IPS DF 6.9 (cell line): ENCODE measurements at places on chromosomes 7 and 10.

DNA sequence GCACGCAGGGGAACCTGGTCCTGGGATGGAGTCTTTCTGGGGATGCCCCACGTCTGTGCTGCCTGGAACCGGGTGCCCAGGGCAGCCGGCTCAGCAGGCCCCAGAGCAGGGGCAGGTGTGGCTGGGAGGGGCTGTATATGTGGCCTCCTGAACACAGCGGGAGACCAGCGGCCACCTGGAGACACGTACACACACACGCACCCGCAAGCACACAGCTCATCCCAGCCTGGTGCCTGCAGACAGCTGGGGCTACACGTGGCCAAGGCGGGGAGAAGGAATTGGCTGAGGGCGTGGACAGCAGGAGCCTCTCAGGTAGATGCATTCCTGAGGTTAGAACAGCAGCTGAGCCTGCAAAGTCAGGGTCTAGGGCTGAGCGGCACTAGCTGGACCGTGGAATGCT, 14.0 kb downstream of the ADAM8 start:
- no peak for DNase-seq

DNA sequence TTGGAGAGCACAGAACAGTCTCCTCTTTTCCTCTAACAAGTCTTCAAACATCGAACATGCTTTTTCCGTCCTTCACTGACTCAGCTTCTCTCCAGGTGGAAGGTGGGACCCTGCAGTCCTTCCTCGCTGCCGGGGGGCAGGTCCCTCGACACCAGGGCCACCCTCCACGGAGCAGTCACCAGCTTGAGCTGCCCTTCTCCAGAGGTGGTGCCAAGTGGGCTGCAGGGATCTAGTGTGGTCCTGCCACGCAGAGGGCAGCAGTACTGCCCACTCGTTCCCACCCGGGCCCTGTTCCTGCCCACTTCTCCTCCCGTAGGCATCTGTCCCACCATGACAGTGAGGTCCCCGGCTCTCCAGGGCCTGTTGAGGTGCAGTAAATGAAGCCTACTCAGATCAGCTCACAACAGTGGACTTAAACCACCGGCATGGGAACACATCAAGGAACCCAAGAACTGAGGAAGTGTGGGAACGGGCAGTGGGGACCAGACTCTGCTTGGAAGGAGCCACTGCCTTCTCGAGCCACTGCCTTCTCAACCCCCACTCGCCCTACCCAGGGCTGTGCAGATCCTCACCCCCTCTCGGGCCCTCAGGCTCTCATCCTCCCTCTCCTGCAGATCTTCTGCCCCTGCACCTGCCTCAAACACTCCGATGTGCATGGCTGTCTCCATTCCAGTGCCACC, 153.9 kb downstream of the OAT start:
- DNase-seq: no peak

GRCh38 chr7:35828817-35829216, 28.0 kb downstream of the SEPTIN7 start:
- DNase-seq: no peak

GRCh38 chr7:121873289-121874194, 581 bp downstream of the PTPRZ1 start:
- no peak for DNase-seq

- DNase-seq: no peak
These were observed 35.0 kb downstream of the KIF11 start for GRCh38 chr10:92627845-92628480.

DNA sequence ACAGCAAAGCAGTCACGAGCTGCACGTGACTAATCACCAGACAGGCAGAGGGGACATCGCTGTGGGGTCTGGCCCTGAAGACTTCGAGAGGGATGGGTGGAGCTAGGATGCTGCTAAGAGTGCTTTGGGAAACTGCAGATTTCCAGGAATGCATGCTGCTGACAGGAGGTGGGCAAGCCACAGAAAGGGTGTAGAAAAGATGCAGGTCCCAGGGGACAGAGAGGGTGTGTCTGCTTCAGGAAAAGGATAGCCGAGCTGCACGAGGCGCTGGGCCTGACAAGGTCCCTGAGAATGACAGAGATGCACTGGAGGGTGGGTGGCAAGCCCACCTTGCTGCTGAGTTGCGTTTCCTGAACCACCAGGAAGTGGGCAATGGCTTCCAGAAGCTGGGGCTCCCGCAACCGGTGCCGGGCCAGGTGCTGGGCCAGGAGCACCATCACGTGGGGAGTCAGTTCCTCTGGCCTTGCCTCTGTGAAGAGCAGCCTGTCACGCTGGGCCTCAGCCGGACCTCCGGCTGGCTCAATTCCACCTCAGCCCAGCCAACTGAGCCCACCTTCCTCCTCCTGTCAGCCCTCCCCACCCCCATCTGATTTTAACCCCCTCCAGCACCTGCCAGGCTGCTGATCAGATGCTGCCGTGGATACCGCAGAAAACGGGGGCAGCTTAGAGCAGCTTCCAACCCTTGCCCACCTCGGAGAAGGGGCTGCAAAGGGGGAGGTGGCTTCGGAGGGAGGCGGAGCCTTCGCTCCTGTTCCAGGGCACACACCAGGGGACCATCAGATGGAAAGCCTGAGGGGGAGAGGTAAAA, 2.2 kb downstream of the FASTK start:
- DNase-seq: no peak

GRCh38 chr7:96657347-96658021, 52.2 kb downstream of the SEM1 start:
- DNase-seq: no peak

GRCh38 chr7:135161669-135162068, 8.8 kb downstream of the CYREN start:
- no peak for DNase-seq

GRCh38 chr10:76547352-76547972, 1090.1 kb downstream of the KCNMA1 start:
- peak; percentile 61 for DNase-seq

DNA sequence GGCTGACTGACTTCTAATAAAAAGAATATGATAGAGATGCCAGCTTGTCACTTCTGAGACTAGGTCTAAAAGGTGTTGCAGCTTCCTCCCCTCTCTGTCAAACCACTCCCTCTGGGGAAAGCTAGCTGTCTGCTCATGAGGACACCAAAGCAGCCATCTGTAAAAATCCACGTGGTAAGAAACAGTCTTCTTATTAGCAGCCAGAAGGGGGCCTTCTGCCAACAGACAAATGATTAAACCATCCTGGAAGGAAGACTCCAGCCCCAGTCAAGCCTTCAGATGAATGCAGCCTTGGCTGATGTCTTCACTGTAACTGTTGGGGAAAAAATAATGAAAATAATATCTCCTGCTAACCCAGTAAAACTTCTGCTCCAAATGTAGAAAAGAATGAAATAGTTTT, 41.9 kb upstream of the DAGLB start:
- DNase-seq: no peak

GRCh38 chr7:105268511-105269392, 120.0 kb downstream of the SRPK2 start:
- no peak for DNase-seq

GRCh38 chr7:49781996-49782395, 8.6 kb downstream of the VWC2 start:
- no peak for DNase-seq

DNA sequence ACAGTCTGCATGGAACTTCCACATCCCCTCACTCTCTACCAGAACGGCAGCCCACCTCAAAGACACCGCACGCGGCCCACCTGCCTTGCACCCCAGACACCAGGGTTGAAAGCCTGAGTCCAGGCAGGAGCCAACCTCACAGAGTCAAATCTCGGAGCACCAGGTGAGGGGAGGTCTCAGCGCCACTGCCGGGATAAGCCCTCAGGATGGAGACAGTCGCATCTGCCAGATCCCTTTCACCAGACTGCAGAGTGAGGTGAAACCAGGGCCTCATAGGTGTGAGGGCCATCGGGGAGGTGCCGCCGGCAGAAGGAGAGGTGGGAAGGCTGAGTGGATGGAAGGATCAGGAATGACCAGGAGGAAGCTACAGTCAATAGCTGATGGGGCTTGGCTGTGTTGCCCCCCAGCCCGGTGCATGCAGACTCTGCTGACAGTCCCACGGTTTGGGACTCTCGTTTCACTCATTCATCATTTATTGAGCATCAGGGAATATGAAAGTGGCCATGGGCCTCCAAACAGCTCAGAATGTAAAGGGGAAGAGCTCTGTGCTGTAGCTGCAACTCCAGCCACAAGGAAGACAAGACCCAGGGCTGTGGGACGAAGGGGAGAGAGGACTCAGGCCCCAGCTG, 315.0 kb downstream of the PTPRN2 start:
- DNase-seq: no peak

DNA sequence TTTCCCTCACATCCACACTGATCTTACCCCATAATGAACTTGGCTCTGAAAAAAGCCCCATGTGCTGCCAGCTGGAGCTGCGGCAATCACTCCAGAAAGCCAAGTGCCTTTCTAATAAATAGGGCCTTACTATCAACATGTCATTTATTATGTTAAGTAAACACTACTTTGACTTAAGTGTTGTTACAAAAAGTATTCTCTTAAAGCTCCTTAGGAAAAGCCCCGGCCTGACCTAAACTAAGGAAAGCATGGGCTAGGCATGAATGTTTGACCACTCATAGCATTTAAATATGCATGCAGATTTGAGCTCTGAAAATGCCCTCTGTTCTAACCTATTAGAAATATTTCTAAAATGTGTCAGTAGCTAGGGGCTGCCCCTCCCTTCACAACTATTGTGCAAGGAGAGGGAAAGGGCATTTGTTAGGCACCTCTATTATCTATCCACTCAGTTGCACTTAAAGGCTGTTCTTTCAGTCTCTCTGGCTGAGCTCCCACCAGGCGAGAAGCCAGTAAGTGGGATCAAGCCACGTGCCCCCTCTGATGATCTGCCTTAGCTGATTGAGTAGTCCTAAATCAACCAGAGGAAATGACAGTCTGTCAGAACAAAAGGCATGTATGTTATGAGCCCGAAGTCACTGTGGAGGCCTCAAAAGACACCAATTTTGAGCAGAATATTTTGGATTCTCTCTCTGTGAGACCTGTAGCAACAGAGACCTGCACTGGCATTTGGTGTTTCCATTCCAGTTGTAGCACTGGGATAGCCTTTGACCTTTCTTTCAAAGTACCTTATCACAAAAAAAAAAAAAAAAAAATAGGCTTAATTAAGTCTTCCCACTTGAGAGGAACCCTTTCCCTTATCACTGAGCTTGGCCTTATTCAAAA, 77.1 kb downstream of the ITGB8 start:
- DNase-seq: no peak

DNA sequence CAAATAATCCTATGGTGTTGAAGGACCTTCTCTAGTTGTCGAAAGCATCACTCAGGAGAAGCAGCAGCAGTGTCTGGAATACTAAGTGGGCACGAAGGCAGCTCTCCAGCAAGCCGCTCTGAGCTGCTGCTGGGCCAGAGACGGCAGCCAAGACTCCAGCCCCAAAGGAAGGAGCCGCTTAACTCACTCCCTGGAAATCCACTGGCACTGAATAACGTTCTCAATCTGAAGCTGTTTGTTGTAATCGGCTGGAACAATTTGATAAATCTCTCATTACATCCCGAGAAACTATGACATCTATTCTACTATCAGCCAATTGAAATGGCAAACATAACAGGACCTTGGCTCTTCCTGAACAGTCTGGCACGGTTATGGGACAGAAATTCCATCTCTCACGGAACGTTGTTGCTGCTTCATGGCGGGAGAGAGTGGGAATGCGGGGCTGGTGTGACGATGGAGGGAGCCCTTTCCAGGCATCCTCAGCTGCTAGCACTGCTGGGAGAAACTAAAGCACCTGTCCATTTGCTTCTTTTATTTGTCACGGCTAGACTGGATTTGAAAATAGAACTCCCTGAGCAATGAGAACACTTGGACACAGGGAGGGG, 331.5 kb upstream of the RNF32 start:
- no peak for DNase-seq

DNA sequence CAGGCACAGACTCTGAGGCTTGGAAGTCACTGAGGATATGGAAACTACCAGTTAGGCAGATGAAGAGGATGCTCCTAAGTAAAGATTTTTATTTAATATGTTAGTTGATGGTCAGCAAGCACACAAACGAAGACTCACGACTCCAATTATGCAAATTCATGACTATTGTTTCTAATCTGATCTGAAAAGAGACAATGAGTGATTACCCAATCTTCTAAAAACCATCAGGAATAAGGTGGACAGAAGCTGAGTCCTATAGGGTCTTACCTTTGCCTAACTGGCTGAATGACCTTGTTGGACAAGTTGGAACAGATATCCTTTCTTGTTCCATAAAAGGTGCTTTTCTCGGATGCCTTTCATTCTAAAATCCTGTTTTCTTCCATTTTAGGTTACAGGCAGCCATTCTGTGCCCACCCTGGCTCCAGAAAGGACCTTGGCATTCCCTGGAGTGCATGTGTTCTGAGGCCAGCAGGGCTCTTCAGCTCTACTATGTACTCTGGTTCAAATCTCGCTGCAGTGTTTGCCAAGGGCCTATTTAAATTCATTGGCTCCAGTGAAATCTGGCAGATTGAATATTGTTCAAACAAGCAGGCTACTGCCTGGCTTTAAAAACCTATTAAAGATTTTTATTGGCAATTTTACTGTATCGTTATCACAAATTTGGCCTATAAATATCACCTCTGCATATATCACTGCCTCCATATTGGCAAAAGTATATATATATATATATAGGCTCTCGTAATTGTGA, 77.5 kb downstream of the SLC25A13 start:
- no peak for DNase-seq

GRCh38 chr10:131227163-131227740, 84.3 kb downstream of the TCERG1L start:
- DNase-seq: no peak

DNA sequence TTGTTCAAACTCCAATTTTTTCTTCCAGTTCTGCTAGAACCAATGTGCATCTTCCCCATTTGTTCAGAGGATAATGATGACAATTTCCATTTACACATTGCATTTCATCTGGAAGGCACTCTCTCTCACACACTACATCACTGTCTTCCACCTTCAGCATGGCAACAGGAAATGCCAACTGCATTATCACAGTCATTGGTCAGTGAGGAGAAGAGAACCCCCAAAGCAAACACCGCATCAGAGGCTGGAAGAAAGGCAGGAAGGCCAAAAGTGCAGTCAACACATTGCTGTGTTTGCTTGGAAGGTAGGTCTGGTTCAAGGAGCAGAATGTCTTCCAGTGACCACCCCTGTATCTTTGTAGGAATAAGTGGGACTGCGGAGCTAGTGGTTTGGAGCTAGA, 192.2 kb upstream of the RHOBTB1 start:
- DNase-seq: no peak

GRCh38 chr7:45601816-45602540, 27.8 kb downstream of the ADCY1 start:
- DNase-seq: no peak

GRCh38 chr7:76108540-76109233, 60.8 kb downstream of the MDH2 start:
- no peak for DNase-seq
